ENCODE measurements at places on chromosomes 5 and 9. TPM values are rescaled to one million over a fixed set of nuclear protein-coding genes. Genes with fewer than 3 reads are reported as not detected.

PCDH12 gene
- total RNA-seq = 7.6 TPM

ARID3C gene
- not detected for total RNA-seq

SLC6A3 gene
- 0.16 TPM for total RNA-seq

LCNL1 gene
- 1.1 TPM for total RNA-seq

- DNase-seq = peak; percentile 63
Observed at GRCh38 chr5:102511666-102512065, 12.9 kb upstream of the SLCO6A1 start.

IGFBPL1 gene
- 1.3 TPM for total RNA-seq

ARHGEF39 gene
- total RNA-seq = 0.44 TPM

- DNase-seq = no peak
Observed at GRCh38 chr5:90056911-90057705, 352.4 kb downstream of the CETN3 start.

DNA sequence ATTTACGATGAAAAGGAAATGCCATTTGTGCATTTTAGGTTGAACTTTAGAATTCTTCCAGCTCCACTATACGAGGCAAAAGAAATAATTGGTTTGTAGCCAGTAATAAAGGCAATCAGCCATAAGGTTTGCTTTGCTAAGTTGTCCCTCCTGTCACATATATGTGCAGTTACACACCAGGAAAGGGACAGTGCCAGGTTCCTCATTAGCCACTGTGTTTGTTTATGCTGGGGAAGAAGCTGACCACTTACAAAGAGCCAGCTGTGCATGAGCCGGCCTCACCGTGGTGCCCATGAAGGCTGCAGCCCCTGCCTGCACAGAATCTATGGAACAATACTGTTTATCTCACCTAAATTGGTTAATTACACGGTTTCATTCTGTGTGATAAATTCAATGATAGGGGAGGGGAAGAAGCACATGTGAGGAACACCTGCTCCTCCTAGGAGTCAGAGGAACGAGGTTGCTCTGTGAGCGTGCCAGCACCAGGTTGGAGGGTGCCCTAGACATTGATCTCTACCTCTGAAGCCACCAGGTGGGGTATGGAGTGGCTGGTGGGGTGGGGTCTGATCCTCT, 173.8 kb upstream of the DAP start:
- no peak for DNase-seq

SPINK7 gene
- total RNA-seq = not detected

- DNase-seq = no peak
Observed at GRCh38 chr5:178981381-178981780, 13.7 kb downstream of the GRM6 start.

TEK gene
- 16.7 TPM for total RNA-seq

- no peak for DNase-seq
Observed at GRCh38 chr9:19555214-19555613, 146.4 kb downstream of the ACER2 start.

PBX3 gene
- total RNA-seq = 71.1 TPM

GRCh38 chr5:99285606-99286005, 356.8 kb upstream of the CHD1 start:
- DNase-seq = no peak

- no peak for DNase-seq
Observed at GRCh38 chr5:156934450-156935211, 28.4 kb downstream of the TIMD4 start.
